ENCODE measurements at places on chromosomes 1 and 21.
A peak's percentile ranks its signal among the peaks of the same experiment; 100 is the strongest.

- DNase-seq = no peak
Observed at GRCh38 chr1:89221341-89221740, 22.6 kb upstream of the GBP4 start.

DNA sequence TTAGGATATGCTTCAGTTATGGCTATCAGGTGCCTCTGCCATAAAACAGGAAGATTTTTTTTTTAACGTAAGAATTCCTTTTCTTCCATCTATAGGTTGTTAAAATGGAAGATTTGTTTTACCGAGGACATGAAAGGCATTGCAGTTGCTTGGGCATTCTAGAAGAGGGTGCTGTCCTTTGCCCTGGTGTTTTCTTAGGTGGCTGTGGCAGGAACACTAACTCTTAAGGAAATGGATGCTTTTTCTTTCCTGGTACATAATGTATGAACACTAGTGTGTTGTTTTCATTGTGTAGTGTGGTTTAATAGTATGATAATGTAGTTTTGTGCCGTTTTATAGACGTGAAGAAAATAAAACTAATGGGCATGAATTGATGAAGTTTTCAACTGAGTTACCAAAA lies 47.2 kb downstream of the UCK2 start:
- no peak for DNase-seq

DNA sequence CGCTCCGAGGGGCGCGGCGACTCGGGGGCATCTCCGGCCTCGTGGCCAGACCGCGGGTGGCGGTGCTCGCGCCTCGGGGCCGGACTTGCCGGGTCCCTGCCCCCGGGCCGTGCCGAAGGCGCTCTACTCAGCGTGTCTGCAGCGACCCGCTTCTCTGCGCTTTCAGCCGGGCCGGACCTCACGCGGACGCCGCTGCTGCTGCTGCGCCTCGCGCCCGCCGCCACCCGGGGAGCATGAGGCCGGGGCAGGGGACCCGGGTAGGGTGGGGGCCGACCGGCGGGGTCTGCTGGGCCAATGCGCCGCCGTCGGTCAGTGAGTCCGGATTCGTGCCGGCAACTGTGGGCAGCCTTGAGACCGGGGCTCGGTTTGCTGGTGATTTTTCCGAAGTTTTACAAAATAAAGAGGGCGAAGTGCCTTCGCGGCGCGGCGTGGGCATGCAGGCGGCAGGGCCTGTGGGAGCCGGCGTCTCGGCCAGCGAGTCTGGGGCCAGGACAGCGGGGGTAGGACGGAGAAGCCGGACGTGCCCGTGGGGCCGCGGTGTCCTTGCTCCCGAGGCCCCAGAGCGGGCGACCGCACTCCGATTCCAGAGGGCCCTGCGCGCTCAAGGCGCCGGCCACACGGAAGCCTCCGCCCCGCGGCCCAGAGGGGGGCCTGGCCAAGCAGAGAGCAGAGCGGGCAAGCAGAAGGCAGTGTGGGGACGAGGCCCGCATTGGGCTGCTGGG lies 749 bp downstream of the FAM163A start:
- DNase-seq = no peak

DNA sequence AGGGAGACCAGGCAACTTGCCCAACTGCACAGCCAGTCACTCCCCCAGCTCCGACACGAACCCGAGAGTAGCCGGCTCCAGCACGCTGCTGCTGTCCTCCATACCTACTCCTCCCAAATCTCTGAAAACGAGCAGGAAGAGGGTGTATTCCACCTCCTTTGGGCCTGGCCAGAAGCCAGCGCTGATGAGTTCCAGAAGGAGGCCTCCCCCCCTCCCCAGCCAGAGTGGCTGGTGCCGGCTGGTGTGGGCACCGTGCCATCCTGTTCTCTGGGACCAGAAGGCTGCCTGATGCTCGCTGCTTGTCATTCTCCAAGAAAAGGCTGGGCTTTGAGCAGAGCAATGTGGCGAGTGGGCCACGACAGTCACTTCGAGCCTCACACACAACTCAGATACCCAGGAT lies 22.2 kb downstream of the KCNN3 start:
- DNase-seq = no peak

GRCh38 chr1:97338347-97338746 lies 582.5 kb downstream of the DPYD start:
- no peak for DNase-seq

DNA sequence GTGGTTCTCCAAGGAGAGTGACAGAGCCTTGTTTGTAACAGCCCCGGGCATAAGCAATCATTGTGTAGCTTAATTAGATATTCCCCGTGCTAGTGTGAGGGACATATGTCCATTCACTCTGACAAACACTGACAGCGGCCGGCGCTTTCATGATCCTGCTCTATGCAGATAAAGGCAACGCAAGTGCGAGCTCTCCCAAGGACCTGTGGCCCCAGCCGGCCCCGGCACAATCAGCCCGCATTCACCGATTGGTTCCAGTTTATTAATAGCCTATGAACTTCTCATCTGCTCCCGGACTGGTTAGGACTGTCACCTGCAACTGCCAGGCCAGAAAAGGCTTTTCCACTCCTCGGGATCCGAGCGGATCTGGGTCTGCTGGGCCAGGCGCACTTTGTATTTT lies 18.0 kb upstream of the OLIG1 start:
- DNase-seq = no peak

DNA sequence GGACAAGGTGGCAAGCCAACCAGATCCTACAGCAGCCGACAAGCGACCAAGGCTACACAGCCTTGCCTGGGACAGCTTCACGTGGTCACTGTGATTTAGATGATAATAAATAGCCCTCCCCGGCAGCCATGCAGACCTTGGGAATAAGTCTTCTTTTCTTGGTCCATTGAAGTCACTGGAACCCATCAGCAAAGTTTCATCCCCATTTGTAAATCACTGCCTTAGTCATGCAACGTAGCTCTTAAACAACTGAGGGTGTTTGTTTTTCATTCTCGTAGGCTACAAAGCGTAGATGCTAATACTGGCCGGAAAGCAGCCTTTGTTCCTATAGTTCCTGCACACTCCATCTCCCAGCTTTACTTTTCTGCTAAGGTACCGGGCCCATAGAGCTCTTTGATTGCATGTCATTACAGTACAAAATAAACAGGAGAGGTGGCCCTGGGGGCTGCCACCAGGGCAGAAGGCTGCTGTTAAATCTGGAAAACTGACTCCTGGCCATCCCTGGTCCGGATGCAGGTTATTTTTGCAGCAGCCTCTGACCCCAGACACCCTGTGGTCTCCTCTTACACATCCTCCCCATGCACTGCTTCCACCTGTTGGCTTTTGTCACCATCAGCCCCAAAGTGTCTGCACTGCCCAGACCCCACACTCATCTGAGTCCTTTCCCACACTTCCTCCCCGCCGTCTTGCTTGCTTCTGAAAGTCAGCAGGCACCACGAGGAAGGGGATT lies 105.5 kb downstream of the TOMM20 start:
- no peak for DNase-seq

- DNase-seq = no peak
Observed at GRCh38 chr1:2595261-2595811, 8.8 kb downstream of the PRXL2B start.

- no peak for DNase-seq
Observed at GRCh38 chr1:107889524-107889923, 75.5 kb downstream of the VAV3 start.

DNA sequence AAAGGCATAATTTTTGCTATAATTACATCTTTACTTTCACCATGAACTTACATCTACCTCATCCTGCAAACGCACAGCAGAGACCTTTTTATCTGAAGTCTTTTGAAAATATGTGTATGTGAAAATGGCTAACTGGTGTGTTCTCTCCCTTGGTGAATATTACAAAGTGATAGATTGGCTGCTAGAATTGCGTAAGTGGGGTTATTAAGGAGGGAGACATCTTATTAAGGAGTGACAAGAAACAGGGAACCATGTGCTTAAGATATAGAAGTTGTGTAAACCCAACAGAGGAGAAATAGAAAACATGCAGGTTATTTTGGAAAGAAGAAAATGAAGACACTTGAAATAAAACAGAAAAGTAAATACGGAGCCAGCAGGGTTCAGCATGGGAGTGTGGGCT lies 7.8 kb downstream of the KCNJ15 start:
- DNase-seq = no peak

- DNase-seq = no peak
Observed at GRCh38 chr1:920010-920409, 3.7 kb upstream of the SAMD11 start.

DNA sequence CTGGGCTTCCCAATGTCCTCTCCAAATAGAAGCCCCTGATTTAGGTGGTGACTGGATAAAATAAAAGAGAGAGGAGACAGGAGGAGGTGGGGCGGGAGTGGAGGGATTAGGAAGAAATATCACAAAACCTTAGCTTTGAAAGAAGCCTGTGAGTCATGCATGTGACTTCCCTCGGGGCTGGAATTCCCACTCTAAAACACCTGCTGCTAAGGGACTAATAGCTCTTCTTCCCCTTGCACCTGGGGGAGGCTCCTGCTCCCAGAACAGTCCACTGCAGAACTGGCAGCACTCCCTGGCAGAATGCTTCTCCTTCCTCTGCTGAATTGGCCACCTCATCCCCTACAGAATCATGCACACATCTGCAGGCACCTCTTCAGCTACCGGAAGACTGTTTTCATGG lies 207.2 kb downstream of the ATG4C start:
- DNase-seq = no peak

- DNase-seq = peak; percentile 79
Observed at GRCh38 chr1:111234866-111235265, 7.4 kb downstream of the CHI3L2 start.

DNA sequence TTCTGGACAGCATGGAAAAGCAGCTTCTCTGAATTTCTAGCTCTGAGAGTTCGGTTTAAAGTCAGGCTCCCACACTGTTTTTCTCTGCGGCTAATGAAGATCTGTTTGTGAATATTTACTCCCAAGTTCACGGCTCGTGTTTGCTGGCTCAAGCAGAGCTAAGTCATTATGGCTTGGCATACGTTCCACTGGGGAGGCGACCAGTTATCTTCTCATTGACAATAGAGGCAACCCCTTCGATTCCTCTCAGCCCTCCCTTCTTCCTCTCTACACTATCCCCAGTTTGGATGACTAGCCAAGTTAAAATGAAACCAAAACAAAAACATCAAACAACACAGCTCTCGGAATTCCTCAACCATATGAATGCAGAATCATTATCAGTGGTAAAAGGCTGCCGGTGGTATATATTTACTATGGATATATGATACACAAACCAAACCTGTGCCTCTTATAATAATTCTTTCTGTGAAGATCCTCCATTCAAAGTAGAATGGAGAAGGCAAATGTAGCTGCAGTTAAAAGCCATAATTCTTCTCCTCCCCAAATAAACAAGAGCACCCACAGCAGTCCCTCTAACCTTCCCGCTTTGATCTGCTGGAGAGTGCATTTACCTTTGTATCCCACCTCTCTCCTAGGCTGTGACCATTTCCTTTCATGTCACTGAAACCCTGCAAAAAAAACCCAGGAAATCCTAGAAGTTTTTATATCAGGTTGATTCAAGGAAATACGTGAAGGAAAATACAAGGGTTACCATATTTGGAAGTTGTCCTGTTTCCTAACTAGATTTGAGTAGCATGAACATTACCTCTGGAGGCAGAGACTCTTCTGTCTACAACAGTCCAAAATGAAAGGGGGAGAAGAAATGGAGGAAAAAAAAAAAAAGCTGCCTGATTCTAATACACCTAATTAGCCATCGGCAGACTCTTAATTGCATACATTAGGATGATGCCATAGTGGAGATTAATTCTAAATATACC lies 108.3 kb upstream of the USH2A start:
- DNase-seq = no peak

DNA sequence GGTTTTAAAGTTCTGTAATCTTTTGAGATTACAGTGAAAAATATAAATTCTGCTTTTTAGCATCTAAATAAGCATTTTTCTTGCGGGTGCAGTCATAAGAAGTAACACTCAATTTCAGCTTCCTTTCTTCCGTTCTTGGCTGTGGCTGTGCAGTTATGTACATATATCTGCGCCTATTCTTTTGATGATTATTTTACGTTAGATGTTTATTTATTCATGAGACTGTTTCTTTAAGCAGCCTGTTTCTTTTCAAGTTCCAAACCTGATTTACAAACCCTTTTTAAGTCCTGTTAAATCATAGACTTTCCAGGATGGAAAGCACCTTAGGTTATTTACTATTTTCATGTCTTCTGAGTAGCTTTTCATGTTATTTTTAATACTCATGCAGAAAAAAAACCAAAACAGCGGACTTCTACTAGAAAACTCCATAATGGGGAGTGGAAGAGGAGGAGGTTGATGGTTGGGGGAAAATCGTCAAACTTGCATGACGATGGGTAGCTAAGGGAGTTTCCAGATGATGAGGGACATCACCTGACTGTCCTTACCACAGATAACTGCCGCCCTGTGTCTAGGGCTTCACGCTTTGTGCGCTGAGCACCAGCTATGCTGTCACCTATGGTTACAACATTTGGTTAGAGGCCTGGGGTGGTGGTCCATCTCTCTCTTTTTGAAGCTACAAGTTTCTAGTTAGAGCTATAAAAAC lies 2.6 kb downstream of the PRDM2 start:
- no peak for DNase-seq

DNA sequence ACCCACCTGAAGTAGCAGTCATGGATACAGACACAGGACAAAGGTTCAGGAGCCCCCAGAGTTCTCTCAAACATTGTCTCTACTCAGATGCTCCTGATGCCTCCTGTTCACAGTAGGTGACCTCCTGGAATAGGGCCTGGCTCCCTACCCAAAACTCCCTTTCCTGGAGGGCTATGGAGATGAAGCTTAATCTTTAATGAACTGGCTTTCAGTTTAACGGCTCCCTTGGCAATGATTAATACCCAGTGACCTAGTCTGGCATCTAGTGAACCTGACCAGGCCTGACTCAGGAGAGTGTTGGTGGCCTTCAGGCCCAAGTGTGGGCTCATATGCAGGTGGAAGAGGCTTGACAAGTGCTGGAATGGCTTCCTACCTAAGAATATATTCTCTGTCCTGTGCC lies 65.2 kb upstream of the TRABD2B start:
- no peak for DNase-seq

- DNase-seq = peak; percentile 19
Observed at GRCh38 chr1:31374511-31375196, 1.8 kb upstream of the FABP3 start.

DNA sequence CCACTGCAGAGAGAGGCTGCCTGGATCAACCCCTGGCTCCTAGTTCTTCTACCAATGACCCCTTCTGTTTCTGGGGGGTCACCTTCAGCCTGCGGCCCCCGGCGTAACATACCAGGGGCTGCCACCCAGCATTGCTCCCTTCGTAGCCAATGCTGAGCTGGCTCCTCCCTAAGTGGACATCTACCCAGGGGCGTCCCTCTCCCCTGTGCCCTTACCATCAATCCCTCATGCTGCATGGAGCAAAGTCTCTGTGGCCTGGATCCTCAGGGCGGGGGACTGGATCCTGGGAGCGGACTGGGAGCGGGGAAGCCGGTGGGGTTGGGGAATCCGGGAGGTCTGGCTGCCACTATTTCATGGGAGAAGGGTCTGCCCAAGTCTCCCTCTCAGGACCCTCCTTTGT lies 28.6 kb downstream of the TRIM67 start:
- no peak for DNase-seq

- DNase-seq = no peak
Observed at GRCh38 chr1:79507770-79508169, 501.2 kb upstream of the ADGRL4 start.

DNA sequence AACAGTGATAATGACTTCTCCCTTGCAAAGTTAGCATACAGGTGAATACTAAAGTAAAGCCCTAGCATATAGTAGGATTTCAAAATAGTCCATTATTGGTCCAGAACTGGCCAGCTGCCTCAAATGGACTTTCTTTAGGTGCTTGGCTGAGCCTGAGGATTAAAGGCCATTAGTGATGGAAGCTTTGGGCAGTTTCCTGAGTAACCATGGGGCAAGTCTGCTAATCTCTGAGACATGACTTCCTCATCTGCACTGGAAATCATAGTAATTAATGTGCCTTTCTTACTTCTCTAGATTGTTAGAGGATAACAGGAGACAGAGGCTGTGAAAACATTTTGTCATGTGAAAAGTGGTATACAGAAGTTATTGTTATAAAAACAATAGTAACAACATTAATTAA lies 156.5 kb upstream of the UBE2U start:
- DNase-seq = no peak

Data from NCI-H226 (cell line).